Fibroblast of the aortic adventitia (primary cell): ENCODE measurements at places on chromosomes 1 and 21.

DNA sequence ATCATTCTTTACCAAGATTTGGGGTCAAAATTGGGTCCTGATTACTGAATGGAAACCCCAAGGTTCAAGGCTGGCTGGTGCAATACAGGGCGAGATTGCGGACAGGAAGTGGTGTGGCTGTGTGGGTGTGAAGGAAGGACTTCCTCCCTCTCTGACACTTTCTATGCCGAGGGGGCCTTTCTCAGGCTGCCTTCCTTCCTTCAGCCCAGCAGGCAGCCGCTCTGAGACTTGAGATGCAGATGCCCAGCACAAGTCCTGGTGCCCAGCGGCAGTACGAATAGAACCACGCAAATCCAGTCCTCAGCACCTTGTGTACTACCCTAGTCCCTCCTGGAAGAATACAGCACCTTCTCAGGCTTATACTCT, 16.3 kb downstream of the BATF3 start:
- no peak for DNase-seq

DNA sequence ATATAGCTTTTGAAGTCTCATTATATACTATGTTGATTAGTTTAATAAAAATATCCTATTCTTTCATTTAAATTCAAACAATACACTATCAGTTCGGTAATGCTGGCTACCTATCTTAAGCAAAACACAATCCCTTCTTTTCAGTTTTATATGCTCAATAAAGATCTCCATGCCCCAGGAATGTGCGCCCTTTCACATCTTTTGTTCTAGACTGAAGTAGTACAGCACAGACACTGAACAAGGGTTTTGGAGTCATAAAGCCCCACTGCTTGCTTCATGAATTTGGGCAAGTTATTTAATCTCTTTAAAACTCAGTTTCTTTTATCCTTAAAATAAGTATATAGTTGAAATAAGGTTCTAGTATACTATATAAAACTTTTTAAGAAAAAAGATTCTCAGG, 22.4 kb downstream of the SYDE2 start:
- no peak for DNase-seq

DNA sequence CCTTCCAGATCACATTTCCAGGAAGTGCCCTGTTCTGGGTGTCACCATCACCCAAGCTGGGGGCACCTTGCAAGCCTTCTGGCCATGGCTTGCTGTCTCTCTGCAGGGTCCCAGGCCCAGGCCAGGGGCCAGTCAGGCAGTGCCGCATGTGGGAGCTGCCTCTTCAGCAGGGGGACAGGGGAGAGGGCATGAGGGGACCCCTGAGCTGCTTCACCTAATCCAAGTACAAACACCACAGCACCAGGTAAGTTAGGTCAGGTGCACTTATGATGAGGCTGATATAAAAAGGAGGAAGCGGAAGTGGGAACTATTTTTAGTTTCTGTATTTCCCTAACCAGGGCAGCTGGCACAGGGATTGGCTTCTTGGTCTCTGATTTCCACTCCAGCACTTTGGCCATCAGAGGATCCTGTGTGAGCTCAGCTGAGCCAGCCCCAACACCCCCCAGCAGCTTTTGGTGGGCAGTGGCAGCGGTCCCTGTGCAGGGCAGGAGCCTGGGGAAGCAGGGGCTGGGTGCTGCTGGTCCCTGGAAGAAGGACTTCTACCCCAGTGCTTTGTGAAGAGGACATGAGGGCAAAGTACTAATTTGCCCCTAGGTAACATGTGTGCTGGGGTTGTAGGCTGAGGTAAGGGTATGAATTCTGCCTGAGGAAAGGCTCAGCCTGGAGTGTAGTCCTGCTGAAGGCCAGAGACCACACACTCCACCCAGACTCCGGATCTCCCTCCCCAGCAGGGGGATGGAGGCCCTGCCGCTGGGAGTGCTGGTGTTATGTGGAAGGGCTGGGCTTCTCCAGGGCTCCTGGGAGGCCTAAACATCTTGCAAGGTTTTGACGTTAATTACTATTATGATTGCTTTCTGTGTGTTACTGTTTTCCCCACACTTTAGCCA, 3.3 kb upstream of the PCBP3 start:
- DNase-seq: no peak

DNA sequence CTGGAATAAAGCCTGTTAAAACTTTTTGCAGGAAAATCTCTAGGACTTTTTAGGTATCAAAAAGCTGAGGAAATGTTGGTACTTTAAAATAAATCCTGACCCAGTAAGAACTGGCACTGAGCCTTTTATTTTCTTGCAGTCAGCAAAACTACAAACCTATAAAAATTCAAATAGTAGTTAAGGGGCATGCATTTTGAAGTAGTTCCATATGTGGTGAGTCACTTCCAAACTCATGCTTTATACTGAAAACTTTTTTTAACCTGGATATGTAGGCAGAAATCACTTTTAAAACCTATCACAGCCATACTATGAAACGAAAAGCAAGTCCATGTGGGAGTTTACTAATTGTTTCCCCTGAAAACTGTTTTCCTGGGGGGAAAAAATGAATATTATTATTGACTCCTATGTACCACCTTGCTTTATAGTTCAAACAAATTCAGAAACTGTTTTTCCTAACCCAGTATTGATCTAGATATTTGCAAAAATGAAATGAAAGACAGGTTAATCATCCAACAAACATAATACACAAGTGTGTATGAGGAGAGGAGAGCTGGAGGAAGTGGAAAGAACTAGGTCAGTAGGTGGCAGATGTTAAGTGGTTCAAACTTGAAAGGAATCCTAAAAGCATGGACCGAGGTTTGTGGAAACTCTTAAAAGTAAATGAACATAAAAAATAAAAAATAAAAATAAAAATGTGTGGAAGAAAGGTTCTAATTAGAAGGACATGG, 30.5 kb downstream of the NRIP1 start:
- peak; percentile 64 for DNase-seq

GRCh38 chr1:207813512-207813881, 61.6 kb downstream of the CD46 start:
- DNase-seq: no peak
